ENCODE measurements at places on chromosomes 5 and 9.

GRCh38 chr9:114558027-114558675, 29.4 kb upstream of the ATP6V1G1 start:
- no peak for DNase-seq

GRCh38 chr5:140295414-140295813, 7.5 kb downstream of the PFDN1 start:
- no peak for DNase-seq

DNA sequence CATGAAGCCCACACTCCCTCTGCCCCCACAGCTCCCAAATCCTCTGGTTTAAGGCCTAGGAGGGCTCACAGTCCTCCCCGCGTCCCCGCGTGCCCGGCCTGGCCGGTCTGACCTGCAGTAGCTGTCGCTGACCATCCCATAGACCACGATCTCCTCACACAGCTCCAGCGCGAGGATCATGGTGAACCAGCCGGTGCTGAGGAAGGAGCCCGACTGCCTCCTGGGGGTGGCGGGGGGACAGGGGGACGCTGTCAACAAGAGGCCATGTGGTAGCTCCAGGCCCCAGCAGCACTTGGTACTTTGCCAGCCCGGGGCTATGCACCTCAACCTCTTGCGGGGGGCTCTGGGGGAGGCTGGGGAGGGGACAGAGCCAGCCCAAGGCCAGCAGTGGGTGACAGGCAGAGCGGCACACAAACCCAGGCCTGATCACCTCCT, 7.0 kb downstream of the ST6GALNAC4 start:
- no peak for DNase-seq

GRCh38 chr5:147578228-147579024, 68.6 kb upstream of the DPYSL3 start:
- DNase-seq: no peak

- DNase-seq: no peak
Measured at GRCh38 chr5:59588922-59589321, 304.6 kb downstream of the PDE4D start.

GRCh38 chr9:76355886-76356285, 38.3 kb downstream of the RFK start:
- no peak for DNase-seq

- no peak for DNase-seq
Measured at GRCh38 chr5:6302075-6302474, 76.3 kb downstream of the MED10 start.

GRCh38 chr5:140329739-140330481, 16.5 kb downstream of the HBEGF start:
- DNase-seq: no peak

- no peak for DNase-seq
Measured at GRCh38 chr5:143887903-143888665, 76.1 kb downstream of the HMHB1 start.

GRCh38 chr9:118929287-118929686, 439.9 kb downstream of the BRINP1 start:
- DNase-seq: no peak

GRCh38 chr9:134323741-134324358, 2.4 kb upstream of the RXRA start:
- no peak for DNase-seq

- DNase-seq: no peak
Measured at GRCh38 chr5:14243766-14244165, 100.6 kb downstream of the TRIO start.

- no peak for DNase-seq
Measured at GRCh38 chr9:19998823-19999455, 210.1 kb upstream of the SLC24A2 start.

GRCh38 chr5:176490301-176490700, 42.1 kb downstream of the FAF2 start:
- DNase-seq: no peak

DNA sequence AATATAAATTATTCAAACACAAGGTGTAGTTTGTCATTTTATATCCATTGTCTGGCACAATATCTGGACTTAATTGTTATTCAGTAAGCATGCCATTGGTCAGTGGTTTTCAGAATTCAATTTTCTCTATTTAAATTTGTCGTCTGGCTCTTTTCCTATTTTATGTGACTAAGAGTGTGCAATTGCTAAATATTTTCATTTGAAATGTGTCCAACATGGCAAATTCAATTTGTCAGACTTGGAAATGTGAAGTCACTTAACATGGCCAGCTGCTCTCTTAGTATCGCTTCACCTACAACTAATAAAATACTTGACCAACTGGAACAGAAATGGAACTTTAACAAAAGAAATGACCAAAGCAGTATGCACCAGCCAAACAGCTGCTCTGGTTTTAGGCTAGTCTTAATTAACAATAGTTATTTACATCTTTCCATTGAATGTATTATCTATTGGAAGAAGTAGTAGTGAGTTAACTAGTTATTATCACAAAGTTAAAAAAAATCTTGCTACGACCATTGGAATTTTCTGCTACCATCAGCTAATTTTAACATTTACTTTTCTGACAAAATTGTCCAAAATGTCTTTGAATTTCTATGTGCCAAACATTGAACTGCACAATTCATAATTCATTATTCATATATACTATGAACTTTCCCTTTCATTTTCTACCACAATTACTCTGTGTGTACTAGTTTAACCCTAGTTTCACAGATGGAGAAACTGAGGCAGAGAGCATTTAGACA, 720.7 kb upstream of the FAM174A start:
- DNase-seq: no peak

GRCh38 chr5:75574791-75575190, 36.5 kb upstream of the ANKDD1B start:
- DNase-seq: no peak

GRCh38 chr5:400282-401145, 42.5 kb upstream of the EXOC3 start:
- DNase-seq: no peak

DNA sequence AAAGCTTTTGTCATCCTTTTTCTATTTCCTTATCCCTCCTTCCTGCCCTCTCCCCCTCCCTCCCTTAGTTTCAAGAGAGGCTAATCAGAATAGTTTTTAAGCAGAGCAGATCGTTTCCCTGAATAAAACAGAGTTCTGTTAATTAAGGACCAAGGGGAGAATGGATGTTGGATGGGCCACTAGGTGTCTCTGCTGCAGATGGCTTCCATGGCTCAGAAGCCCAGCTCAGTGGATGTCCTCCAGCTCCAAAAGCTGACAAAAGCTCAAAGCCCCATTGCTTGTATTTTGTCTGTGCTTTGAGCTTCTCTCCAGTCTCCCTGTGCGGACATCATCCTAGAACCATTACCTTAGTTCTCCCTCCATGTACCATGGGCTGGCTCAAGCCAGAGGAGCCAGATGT, 21.0 kb upstream of the NPR3 start:
- DNase-seq: no peak

- DNase-seq: no peak
Measured at GRCh38 chr5:124057724-124058231, 545.8 kb downstream of the CSNK1G3 start.

GRCh38 chr5:168941901-168942300, 359.0 kb downstream of the SLIT3 start:
- no peak for DNase-seq

DNA sequence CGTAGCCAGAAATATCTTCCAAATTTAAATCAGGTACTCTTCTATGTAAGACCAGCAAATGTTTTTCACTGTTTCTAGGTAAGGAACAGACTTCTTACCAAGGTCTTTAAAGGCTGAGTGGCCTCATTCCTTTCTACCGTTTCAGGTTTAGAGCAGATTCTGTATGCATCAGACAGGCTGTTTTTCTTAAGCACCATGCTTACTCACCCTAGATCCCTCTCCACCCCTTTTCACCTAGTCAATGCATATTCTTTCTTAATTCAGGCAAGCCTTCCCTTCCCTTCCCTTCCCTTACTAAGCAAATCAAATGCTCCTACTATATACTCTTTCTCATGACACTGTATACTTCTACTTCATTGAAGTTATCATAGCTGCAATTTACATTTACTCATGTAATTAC, 70.7 kb downstream of the RFX3 start:
- DNase-seq: no peak

- no peak for DNase-seq
Measured at GRCh38 chr5:121105921-121106320, 641.8 kb downstream of the PRR16 start.

DNA sequence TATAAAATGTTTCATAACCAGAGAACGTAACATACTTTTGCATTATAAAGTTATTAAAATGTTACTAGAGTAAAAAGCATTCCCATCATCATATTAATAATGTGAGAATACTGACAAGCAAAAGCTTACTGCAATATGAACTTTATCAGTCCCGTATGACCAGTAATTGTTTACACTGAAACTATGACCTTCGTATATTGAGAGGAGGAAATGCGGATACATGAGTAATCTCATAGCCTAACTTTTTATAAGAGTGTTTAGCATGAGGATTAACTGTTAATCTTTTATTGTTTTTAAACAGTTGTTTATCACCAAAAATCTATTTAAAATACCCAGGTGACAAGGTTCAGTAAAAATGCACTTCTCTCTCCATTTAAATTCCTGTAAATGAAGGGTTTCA, 272.4 kb downstream of the SLF1 start:
- DNase-seq: no peak

GRCh38 chr5:93126634-93127033, 454.4 kb downstream of the NR2F1-AS1 start:
- no peak for DNase-seq

DNA sequence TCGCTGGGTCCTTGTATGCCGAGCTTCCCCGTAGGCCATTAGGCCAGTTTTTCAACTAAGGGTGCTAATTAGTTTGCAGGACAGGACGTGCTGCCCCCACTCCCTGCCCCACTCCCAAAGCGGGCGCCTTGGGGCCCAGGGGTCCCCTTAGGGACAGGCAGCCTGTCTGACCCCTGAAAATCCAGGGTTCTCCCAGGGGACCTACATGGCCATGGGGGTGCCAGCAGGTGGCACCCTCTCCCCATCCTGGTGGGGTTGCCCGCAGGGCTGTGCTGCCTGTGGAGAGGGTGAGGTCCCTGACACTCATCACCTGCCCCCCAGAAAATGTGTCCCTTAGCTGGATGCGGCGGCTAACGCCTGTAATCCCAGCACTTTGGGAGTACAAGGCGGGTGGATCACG, 8.5 kb upstream of the CCDC187 start:
- DNase-seq: no peak

- no peak for DNase-seq
Measured at GRCh38 chr5:9239071-9239470, 306.8 kb downstream of the SEMA5A start.

- DNase-seq: no peak
Measured at GRCh38 chr9:96567203-96567700, 52.4 kb downstream of the CDC14B start.

DNA sequence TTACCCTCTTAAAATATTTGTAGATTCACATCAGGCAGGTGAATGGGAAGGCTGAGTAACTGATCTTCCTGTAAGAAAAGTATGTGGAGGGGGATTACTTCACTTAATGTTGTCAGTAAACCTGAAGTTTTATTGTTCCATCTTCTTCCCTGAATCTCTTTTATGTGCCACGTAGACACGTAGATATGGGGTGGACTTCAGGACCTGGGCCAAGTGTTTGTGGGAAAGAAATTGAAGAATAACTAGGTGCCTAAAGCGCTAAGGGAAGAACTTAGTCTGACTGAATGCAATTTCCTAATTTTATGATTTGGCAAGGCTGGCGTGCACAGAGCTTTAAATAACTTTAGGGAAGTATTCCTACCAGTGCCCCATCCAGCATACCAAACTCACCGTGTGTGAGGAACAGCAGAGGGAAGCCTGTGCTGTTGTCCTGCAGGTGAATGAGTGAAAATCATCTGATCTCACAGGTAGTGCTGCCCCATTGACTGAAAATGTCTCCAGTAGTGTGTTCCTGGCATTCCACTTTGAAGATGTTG, 323.4 kb downstream of the KDM4C start:
- DNase-seq: no peak

- no peak for DNase-seq
Measured at GRCh38 chr9:36963346-36963745, 70.7 kb downstream of the PAX5 start.

DNA sequence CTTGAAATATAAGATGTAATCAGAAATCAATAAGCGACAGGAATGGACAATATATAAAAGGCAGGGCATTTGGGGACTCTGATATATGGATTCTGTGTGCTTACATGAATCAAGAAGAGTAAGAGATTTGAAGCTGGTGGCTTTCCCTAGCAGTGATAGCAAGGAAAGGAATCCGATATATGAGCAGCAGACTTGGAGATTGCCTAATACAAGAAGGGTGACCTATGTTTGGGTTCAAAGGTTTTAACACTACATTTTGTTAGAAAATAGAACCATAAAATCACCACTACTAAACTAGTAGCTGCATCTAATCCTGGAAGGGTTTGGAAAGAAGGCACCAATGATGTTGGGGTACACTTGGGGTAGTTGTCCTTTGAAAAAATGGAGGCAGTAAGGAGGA, 2.4 kb upstream of the OR1L3 start:
- DNase-seq: no peak

GRCh38 chr5:151670953-151671636, 15.6 kb downstream of the SPARC start:
- no peak for DNase-seq

DNA sequence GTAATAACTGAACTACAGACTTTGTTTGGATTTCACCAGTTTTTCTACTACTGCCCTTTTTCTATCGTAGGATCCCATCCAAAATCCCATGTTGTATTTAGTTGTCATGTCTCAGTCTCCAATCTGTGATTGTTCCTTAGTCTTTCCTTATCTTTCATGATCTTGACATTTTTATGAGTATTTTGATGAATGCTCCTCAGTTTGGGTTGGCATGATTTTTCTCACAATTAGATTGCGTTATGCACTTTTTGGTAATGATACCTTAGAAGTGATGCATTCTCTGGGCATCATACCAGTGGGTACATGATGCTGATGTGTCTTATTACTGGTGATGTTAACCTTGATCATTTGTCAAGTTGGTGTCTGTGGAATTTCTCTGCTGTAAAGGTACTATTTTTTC, 5.7 kb downstream of the SLC22A4 start:
- no peak for DNase-seq

GRCh38 chr9:135718616-135719015, 16.6 kb downstream of the KCNT1 start:
- no peak for DNase-seq
